ENCODE measurements at places on chromosomes 1 and 21.

GRCh38 chr1:12539705-12540579, 78.1 kb downstream of the DHRS3 start:
- peak; percentile 96 for DNase-seq

DNA sequence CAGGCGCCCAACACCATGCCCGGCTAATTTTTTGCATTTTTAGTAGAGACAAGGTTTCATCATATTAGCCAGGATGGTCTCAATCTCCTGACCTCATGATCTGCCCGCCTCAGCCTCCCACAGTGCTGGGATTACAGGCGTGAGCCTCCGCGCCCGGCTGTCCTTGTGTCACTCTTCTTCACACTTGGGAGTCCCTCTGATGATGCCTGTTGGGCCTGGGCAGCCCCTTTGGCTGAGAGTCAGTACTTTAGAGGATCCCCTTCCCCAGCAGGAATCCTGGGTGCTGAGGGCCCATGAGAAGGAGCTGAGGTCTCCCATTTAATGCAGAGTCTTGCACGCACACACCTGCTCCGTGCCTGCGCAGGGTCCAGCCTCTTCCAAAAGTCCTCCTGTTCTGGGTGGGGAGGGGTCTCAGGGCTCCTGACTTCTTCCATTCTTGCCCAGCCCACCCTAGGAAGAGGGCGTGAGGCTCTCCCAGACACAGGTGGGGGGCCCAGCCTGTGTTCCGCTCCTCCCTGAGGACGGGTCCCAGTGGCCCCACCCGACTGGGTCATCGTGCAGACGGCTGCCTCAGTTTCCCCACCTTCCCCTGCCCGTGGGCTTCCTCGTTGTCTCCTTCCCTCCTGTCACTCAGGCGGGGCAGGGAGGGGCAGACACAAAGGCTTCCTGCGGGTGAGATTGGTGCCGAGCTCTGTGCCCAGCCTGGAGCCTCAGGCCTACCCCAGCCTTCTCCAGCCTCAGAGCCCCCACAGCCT, 3.9 kb downstream of the TTLL10 start:
- no peak for DNase-seq

- no peak for DNase-seq
These were observed 8.7 kb downstream of the IFNLR1 start for GRCh38 chr1:24178407-24178806.

DNA sequence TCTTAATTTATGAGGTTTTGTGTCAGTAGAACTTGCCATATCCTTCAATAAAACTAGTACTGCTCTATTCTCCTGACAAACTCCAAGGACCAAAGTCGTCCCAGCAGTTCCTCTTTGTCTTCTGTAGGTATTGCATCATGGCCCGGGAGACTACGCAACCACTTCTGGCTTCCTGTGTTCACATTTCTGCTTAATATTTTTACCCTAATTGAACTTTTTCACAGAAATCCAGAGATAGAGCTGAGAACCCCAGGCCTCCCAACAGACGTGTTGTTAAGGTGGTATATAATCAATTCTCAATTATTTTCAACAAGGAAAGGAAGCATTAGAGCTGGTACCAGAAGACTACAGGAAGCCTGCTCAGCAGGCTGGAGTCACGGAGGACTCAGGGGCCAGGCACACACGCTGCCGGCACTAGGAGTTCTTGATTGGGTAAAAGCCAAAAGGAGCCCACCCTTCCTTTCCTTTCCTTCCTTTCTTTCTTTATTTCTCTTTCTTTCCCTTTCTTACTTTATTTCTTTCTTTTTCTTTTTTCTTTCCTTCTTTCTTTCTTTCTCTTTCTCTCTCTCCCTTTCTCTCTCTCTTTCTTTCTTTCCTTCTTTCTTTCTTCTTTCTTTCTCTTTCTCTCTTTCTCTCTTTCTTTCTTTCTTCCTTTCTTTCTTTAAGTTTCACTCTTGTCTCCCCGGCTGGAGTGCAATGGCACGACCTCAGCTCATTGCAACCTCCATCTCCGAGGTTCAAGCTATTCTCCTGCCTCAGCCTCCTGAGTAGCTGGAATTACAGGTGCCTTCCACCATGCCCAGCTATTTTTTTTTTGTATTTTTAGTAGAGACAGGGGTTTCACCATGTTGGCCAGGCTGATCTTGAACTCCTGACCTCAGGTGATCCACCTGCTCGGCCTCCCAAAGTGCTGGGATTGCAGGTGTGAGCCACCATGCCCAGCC, 173.7 kb downstream of the ZBTB18 start:
- DNase-seq = no peak

DNA sequence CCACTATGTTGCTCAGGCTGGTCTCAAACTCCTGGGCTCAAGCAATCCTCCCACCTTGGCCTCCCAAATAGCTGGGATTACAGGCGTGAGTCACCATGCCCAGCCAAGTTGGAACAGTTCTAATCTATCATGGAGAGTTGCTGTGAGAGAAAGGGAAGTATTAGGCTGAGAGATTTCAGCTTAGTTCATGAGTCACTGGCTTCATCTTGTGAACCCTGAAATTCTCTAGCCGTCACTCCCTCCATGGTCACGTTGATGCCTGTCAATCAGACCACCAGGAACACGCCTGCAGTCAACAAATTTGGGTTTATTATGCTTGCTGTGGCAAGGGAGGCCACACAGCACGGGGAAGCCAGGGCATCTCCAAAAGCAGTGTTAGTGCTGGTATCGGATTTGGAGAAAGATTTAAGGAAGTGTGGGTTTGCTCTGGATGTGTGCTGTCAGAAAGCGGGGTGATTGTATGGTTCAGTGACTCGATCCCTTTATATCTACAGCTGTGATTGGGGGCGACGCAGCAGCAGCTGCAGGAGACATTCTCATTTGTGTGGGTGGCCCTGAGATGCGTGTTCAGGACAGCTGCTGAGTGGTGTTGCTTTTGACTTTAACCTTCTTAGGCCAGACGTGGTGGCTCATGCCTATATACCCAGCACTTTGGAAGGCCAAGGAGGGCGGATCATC, 18.7 kb downstream of the UQCRHL start:
- no peak for DNase-seq

DNA sequence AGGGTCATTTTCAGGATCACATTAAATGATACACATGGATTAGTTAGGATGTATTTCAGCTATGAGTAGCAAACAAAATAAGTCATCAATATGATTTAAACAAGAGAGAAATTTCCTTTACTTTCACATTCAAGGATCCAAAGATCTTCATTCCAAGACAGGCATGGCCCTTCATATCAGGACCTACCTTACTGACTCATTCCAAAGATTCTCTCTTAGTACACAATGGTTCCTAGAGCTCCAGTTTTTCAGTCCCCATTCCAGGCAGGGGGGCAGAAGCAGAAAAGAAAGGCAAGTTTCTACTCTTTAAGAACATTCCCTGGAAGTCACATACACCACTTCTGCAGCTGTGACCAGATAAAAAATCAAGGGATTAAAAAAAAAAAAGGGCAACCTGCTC, 23.7 kb downstream of the RGS2 start:
- no peak for DNase-seq

GRCh38 chr1:184020855-184021254, 16.7 kb downstream of the COLGALT2 start:
- DNase-seq = no peak

GRCh38 chr1:240005997-240006650, 85.6 kb upstream of the FMN2 start:
- no peak for DNase-seq

- DNase-seq = no peak
These were observed 57.0 kb upstream of the RAVER2 start for GRCh38 chr1:64687725-64688327.

- peak; percentile 3 for DNase-seq
These were observed 33.9 kb downstream of the COQ8A start for GRCh38 chr1:226973898-226974543.

DNA sequence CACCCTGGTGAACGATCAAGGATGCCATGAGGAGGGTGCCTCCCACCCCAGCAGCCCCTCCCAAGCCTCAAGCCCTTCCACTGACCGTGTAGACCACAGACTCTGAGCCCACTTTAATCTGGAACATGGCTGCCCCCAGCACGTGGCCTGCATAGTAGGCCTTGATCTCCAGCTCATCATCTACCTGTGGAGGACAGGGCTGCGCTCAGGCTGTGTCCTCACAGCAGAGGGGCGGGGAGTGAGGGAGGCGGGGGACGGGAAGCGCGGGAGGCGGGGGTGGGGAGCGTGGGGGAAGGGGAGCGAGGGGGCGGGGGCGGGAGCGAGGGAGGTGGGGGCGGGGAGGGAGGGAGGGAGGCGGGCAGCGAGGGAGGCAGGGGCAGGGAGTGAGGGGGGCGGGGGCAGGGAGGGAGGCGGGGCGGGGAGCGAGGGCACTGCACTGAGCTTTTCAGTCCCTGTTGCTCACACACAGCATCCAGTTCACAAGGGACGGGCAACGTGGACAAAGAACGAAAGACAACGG, 7.1 kb downstream of the PUSL1 start:
- DNase-seq = no peak

DNA sequence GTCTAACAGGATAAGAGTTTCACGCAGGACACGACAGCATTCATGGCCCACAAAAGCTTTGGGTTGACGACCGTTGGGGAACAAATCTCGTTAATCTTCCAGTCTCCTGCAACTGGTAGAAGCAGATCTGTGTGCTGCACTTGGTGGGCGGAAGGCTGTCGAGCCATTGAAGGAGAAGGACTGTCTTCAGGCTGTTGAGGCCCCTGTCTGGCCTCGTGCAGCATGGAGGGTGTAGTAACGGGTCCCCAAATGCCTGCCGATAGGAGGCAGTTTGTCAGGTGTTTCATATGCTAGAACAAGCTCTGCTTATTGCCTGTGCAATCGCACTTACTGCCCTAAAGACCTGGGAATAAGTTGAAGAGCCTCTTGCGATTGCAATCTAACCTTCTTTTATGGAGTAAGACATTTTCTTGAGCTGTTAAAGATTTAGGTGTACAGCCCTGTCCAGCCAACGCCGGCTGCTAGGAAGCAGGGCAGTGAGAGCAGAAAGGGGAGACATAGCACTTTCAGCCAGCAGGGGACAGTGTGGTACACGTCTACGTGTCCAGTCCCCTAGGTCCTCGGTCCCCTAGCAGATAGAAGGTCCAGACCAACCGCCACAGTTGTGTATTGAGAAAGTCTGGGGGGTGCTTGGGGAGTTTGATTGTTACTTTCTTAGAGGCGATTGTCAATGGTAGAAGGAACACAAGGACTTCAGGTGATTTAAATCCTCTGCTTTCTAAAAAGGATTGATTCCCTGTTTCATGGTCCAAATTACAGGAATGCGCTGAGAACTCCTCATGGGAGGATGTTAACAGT, 102.3 kb upstream of the TMPRSS2 start:
- no peak for DNase-seq

- DNase-seq = no peak
These were observed 94.4 kb downstream of the WDR4 start for GRCh38 chr21:42784896-42785451.

DNA sequence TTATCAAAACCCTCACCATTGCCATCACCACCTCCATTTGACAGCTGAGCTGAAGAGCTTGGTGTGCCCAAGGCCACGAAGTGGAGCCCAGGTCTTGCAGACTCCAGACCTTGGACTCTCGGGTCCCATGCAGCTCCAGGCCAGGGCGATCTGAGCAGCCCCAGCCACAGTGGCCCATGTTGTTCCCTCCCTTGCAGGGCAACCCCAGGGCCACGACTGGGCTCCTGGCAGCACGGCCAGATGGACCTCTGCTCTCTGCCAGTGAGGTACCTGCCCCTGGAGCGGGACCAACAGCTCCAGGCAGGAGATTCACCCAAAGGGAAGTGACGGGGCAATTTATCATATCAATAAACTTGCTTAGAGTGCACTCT, 182.7 kb upstream of the VAMP3 start:
- DNase-seq = no peak

GRCh38 chr1:156117414-156118176, 3.1 kb downstream of the LMNA start:
- DNase-seq = no peak

GRCh38 chr1:64337475-64337874, 132.5 kb upstream of the CACHD1 start:
- no peak for DNase-seq
